ENCODE measurements at places on chromosomes 3 and 15.

GRCh38 chr15:34514251-34514670 lies 69.2 kb downstream of the GOLGA8B start:
- DNase-seq = peak; percentile 47

- DNase-seq = no peak
Measured at GRCh38 chr3:19103510-19103909, 44.8 kb upstream of the KCNH8 start.

DNA sequence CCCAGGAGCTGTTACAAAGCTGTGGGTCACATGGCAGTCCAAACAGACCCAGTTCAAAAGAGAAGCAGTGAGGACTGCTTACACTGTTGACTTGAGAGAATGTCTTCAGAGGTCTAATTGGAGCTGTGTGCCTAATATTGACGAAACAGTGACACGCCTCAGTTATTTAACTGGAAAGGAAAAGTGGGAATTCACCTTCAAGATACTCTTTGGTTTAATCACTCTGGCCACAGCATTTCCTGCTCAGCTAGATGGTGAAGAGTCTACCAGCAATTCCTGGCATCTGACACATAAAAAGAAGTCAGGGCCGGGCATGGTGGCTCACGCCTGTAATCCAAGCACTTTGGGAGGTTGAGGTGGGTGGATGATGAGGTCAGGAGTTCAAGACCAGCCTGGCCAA lies 326.4 kb downstream of the SV2B start:
- DNase-seq = no peak

GRCh38 chr3:148021381-148021780 lies 612.2 kb downstream of the ZIC1 start:
- no peak for DNase-seq

DNA sequence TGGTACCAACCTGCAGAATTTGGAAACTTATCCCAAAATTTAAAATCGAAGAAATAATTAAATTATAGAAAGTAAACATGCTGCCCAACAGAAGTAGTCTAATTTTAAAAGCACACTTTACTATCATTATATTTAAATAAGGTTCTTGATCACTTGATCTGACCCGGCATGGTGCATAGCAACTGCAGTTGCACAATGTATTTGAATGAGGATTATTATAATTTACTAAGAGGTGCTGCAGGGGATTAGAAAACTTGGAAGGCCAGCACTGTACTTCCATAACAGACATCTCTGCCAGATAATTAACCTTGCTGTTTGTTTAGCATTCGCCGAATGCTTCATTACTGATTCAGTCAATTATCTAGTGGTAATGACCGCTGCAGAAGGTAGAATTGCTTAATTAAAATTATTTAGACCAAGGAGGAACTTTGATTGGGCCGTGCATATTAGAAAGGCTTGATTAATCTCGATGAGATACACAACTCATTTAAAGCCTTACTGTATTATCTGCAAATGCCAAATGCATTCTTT lies 971.6 kb downstream of the ZPLD1 start:
- DNase-seq = no peak

GRCh38 chr15:59722476-59722875 lies 33.4 kb upstream of the BNIP2 start:
- DNase-seq = no peak

- DNase-seq = no peak
Measured at GRCh38 chr3:13124631-13125030, 51.4 kb upstream of the IQSEC1 start.

GRCh38 chr3:102348904-102349303 lies 85.9 kb upstream of the ZPLD1 start:
- no peak for DNase-seq

DNA sequence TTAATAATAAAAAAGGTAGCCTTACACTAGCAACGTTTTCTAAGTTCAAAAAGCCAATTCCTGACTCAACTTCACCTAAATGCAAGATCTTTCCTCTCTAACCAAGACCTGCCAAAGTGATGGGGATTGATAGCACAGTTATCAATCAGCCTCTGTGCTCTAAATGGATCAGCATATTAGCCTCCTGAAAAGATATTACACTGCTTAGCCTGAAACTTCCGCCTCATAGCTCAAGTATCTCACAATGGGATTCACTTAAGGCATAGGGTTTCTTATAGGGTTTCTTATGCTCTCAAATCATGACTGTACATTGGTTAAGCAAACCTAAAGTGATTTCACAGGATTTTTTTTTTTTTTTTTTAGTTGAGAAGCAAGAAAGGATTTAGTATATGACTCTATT lies 436 bp upstream of the SLC9A9 start:
- DNase-seq = no peak

GRCh38 chr3:53804697-53805462 lies 41.3 kb downstream of the CHDH start:
- peak; percentile 55 for DNase-seq

DNA sequence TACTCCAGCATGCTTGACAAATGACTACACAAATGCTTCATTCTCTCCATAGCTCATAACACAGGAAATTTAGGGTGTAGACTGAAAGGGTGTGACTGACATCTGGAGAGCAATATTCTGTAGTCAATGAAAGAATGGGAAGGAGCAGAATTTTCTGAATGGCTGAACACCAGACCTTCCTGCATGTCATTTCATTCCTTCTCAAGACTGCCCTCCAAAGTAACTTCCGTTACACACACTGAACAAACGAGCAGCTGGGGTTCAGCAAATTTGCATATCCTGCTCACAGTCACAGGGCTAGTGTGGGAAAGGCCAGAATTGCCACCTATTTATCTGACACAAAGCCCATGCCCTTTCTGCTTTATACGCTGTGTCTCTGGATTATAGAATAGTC lies 325.0 kb upstream of the CFAP20DC start:
- no peak for DNase-seq

DNA sequence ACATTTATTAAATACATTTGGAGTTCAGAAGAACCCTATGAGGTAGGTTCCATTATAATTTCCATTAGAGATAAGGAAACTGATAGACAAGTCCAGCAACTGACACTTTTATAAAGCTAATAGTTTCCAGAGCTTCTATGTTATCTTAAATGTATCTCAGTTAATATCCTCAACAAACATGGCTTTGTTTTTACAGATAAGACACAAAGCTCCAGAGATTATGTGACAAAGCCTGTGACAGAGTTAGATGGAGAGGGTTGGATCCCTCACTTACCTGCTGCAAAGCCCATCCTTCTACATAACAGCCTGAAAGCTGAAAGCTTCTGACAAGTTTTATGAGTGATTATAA lies 473 bp upstream of the COMMD2 start:
- no peak for DNase-seq

DNA sequence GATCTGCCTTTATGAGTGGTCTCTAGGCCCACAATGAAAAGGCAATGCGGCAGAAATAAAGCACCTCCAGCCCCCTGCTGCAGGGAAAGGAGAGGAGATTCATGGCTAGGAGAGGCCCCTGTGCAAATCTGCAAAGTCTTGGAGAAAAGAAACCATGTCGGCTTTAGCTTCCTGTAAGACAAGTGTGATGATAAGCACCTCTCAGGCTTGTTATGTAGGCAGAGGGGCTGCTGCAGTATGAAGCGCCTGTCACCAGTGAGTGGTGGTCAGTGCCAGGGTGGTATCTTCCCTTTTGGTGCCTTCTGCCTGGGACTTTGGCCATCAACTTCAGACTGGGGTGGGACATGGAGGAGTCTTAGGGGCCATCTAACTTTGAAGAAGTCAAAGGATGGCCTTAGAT lies 59.2 kb upstream of the ARHGEF3 start:
- no peak for DNase-seq

- DNase-seq = no peak
Measured at GRCh38 chr3:109806929-109807328, 469.6 kb upstream of the DPPA4 start.

DNA sequence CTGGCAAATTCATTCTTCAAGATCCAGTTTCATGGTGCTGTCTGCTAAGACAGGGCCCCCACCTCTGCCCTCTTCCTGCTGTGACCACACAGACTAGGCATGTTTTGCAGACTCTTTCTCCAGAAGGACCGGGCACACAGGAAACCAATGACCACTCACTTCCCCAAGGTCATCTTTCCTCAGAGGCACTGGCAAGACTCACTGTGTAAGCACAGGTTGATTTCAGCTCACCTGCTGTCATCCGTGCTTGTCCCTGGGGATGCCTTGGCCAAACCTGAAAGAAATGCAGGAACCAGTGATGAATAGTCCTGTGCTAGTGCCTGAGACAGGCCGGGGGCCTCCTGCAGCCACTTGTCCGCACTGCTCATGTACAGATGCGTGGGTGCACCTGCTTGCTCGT lies 33.5 kb downstream of the ALS2CL start:
- DNase-seq = no peak

DNA sequence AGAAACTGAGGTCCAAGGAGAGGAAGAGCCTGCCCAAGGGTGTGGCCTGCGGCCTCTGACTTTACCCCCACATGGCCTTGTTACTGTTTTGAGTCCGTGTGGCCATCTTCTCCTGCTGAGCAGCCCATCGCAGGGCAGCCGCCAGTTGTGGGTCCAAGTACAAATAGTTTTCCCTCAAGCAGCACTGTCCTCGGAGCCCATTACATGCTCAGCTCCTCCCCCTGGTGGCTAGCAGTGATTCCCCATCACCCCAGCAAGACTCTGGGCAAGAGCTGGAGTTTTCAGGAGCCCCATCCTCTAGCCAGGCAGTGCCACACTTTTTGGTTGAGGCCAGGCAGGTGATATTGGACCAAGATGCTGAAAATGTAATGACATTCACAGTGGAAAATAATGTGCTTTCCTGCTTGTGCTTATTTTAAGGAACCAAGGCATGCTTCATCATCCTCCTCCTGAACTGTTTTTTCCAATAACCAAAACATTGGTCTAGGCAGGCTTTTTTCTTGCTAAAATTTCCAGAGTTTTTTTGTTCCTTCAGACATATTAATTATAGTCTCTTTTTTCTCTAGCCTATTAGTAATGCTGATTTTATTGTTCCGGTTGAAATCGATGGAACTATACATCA lies 23.2 kb upstream of the VILL start:
- peak; percentile 66 for DNase-seq

GRCh38 chr3:108489776-108490175 lies 20.6 kb downstream of the MYH15 start:
- peak; percentile 50 for DNase-seq

- DNase-seq = no peak
Measured at GRCh38 chr15:63857461-63857856, 23.7 kb upstream of the HERC1 start.

DNA sequence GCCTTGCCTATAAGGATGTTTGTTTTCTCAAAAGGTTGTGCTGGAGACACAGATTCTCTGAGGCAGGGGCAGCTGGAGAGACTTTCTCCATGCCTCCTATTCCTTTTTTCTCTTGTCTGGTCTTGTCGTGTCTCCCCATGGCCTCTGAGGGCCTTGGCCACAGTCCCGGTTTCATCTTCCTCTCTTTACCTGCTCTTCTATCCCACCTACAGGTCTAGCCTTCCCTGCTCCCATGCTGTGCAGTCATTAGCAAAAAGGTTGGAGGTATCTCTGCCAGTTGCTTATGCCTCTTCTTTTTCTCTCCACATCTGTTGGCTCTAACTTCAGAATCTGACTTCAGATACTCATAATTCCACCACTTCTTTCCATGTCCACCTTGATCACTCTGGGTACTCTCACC lies 191.1 kb downstream of the IL20RB start:
- DNase-seq = no peak

DNA sequence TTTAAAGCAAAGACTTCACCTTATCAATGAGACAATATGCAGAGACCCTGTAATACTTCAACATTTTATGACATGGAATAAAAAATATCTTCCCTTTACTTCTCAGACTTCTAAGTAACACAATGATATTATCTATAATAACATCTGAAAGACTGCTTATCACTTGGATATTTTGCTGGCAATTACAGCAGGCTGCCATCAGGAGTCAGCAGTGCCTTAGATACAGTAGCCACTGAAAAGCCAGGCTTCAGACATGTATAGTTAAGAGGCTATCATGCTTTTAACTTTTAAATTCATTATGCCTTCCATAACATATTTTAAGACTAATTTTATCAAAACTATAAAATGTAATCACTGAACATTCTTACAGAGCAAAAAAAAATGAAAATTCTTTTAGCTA lies 227.5 kb downstream of the NEK10 start:
- no peak for DNase-seq

- DNase-seq = no peak
Measured at GRCh38 chr15:41783296-41783695, 9.0 kb downstream of the MAPKBP1 start.

DNA sequence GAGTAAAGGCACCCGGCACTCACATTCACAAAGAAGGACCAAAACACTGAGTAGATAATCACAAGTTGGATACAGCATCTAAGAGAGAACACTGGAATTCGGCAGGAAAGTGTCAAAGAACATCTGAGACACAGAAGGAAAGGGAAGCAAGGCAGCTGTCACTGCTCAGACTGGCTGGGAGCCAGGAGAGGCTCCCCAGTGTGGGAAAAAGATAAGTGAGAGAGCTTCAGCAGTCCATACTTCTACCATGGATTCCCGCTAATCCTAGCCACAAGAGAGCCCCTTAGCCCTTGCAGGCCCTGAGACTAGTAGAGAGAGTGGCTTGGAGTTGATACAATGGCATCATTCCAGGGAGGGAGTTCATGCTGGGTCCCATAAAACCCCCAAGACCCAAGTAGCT lies 36.7 kb upstream of the CP start:
- no peak for DNase-seq

GRCh38 chr15:36954486-36954885 lies 145.9 kb downstream of the MEIS2 start:
- DNase-seq = no peak

- DNase-seq = no peak
Measured at GRCh38 chr3:124685481-124685880, 44.8 kb upstream of the UMPS start.

DNA sequence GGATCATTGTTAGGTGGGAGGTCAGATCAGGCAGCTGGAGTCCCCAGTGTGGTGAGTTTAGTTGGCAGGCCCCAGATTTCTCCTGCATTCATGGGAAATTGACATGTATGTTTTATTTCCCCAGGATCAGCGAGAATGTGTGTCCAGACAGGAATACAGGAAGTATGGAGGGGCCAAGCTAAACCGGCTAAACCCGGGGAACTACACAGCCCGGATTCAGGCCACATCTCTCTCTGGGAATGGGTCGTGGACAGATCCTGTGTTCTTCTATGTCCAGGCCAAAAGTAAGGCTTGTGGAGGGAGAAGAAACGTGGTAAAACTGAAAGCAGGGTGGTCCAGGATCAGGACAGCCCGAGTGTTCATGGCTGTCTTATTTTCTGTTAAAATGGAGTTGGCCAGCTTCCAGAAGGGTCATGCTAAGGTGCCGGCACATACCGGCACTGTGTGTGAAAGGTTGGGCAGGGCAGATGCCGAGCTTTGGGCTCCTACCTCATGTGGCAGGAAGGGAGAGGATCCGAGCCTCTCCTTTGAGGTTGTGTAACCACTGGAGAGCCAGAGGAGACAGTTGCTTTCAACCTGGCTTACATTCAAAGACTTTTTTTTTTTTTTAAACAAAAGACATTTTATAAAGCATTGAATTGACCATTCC lies 83.1 kb downstream of the PGPEP1L start:
- no peak for DNase-seq

DNA sequence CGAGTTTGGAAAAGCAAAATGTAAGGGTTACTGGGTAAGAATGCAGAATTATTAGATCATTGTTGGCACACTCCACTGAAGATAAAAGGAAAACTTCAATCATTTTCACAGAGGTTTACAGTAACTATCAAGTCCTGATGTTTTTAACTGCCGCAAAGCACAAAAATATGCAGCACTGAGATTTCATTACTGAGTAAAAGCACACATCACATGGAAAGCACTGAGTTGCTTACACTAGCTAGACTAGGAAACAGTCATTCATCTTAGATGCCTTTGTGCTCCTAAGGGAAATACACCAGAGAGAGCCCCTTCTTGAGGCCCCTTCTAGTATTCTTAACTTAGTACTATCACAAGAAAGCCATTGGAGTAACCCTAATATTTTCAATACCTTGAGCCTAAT lies 11.8 kb upstream of the P2RY1 start:
- no peak for DNase-seq

Measured in head of caudate nucleus (tissue), 42 donors.